Fibroblast of upper back skin (primary cell): ENCODE measurements at places on chromosomes 13 and 19.

DNA sequence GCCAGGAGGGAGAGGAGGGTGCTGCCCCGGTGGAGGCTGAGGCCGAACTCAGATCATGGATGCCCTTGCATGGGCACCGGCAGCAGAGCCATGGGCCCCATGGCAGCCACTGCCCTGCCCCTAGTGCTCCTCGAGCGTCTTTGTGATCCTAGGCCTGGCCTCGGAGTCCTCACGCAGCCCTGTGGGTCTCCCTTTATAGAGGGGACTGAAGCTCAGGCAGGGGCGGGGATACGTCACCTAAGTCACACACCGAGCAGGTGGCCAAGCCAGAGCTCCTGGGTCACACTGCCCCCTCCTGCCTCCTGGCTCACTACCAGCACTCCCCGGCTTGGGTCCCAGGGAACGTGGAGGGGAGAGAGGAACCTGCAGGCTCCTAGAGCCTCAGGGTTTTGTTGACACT lies 28.7 kb downstream of the DHX34 start:
- DNase-seq = no peak

- DNase-seq = no peak
Observed at GRCh38 chr19:38303517-38304351, at the start of gene C19orf33. C19orf33 (plus strand) TSS chr19:38304251; CDS start chr19:38304262, 11 bp downstream.

DNA sequence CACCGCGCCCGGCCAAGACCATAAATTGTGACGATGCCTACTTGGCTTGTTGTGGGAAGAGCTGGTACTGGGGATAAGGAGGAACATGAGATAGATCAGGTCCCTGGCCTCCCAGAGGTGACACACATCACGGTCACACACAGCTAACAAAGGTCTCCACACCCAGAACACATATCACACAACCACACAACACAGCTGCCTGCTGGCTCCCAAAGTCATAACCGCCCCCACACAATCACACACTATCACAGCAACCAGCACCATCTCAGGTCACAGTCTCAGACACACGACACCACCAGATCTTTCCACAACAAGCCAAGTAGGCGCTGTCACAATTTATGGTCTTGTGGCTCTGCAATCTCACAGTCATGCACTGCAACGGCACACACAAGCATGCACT lies 5.7 kb downstream of the COL5A3 start:
- no peak for DNase-seq

DNA sequence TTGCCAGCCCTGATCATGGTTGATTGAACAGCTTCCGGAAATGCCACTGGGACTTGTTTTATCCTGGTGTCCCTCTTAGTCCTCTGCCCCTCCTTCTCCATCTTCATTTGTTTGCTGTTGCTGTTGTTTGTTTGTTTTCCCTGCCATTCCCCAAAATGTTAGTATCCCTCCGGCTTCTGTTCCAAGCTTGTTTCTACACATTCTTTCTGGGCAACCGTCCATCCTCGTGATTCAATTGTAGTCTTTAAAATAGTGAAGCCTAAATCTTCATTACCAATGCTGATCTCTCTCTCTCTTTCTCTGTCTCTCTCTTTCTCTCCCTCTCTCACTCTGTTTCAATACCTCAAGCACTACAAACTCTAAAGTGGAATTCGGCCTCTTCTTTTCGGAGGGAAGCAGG lies 649.3 kb upstream of the ARGLU1 start:
- no peak for DNase-seq

DNA sequence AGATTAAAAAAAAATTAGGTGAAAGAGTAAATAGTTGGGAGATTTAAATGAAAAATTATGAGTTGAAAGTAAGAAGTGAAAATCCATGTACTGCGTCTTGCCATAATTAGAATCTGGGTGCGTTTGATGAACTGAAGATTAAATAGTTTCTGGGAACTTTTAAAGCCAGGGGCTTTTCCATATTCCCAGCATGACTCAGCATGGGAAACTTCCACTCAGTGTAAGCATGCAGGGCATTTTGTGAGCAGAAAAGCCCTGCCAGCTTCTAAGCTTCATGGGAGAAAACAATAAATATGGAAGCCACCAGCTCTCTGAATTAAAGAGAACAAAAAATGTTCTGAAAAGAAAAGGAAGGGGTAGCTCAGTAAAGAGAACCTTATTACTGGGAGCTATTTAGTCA lies 62.0 kb upstream of the EDNRB start:
- peak; percentile 77 for DNase-seq

DNA sequence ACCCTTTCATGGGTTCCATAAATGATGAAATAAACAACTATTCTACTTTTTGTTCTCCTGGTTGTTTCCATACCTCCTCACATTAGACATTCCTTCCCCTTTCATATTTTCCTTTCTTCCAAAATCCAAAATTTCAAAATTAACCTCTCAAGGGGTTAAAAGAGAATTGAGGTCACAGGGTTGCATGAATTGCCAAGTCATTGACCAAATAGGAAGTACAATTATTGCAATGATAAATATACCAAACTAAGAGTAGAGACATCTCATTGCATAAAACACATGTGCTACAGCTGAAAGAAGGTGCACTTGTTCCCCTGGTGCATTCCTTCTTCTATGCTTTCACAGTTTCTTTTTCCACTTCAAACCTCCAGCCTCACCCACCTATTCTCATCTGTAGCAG lies 136.1 kb downstream of the KCTD12 start:
- DNase-seq = no peak

GRCh38 chr13:41352935-41353840 lies 42.1 kb downstream of the NAA16 start:
- peak; percentile 49 for DNase-seq

DNA sequence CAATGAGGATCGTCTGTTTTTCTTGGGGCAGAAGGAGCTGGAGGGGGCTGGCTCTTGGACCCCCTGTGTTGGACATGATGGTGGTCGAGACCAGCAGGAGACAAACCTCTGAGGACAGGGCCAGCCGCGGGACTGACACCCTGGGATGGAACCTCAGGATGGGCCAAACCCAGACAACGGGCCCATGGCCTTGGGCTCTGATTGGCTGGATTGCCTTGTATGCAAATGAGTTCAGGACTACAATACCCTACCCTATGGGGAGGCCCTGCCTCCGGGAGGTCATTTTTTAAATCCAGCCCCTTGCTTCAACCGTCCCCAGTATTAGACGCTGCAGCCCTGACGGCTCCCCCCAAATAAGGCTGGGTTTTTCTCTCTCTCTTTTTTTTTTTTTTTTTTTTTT lies 22.0 kb downstream of the SLC5A5 start:
- DNase-seq = no peak

DNA sequence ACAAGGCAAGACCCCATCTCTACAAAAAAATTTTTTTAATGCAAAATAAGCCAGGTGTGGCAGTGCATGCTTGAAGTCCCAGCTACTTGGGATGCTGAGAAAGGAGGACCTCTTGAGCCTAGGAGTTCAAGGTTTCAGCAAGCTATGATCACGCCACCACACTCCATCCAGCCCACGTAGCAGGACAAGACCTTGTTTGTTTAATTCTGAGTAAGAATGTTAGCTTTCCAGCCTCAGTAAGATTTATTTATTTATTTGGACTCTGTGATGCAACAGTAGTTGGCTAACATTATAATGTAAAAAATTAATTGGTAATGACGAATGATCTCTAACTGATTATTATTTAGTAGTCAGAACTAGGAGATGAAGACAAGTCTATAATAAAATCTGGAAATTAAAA lies 23.3 kb downstream of the N4BP2L2 start:
- DNase-seq = no peak

- peak; percentile 68 for DNase-seq
Observed at GRCh38 chr19:58346961-58347929, 6.0 kb downstream of the A1BG start.

- DNase-seq = no peak
Observed at GRCh38 chr19:8074501-8074900, 21.9 kb downstream of the CCL25 start.

- DNase-seq = no peak
Observed at GRCh38 chr19:52234406-52234805, 35.0 kb upstream of the ZNF766 start.

DNA sequence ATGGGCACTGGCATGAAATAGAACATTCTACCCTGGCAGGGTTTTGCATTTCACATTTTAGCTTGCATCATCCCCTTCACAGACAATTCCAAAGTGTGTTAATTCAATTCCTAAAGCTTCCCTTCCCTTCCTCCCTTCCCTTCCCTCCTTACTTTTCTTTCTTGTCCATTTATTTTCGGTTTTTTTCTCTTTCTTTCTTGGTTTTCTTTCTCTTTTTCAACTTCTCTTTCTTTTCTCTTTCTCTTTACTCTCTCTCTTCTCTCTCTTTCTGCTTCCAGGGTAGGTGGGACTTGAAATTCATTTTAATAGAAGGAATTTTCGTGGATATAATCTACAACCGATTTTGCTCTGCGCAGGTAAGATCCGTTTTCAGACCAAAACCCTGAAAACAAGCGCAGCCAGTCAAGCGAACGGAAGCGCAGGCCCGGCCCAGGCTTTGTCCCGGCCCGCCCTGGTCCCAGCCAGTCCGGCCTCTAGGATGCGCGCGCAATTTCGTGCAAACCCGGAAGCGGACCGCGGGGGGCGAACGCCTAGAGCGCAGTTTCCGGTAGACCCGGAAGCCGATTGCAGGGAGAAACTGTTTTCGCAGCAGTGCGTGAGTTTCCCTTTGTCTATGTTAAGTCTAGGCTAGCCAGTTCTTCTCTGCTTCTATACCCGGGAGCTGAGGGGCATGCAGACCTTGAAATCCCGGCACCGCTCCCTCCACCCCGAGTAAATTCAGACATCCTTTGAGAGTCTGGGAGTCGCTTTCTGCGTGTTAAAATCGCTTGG lies at the start of gene ZNF528:
ZNF528 (plus strand) TSS at position 540 of the 771 bp plus-strand sequence. CDS start 4,165 bp downstream, outside the sequence.
- peak; percentile 95 for DNase-seq

DNA sequence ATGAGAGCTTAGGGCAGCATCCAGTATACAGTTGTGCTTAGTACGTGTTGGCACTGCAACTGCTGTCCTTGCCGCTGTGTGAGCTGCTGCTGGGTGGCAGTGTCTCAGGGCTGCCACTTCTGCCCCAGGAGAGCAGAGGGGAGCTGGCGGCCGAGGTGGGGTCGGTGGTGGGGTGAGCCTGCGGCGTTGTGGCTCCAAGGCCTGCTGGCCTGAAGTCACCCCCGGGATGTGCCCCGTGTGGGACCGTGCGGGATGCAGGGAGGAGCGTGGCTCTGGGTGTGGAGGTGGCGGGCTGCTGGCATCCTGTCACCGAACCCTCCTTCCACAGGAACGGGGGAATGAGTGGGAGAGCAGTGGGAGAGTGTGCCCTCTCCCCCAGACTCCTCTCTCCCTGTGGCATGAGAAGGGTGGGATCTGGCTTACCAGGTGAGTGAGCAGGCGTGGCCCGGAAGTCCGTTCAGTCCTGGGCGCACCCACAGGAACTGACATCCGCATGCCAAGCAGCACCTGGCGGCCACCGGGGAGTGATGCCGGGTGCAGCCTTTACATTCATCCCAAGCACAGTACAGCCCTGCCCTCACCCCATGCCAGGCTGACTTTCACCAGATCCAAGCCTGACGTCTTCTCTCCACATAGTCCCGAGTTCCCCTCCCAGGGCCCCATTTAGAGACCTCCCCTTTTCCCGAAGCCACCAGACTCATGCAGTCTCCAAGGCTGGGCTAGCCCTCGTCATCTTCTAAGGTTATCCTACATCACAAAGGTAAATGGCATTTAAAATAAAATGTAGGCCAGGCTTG lies 26.6 kb downstream of the MCF2L start:
- DNase-seq = no peak

DNA sequence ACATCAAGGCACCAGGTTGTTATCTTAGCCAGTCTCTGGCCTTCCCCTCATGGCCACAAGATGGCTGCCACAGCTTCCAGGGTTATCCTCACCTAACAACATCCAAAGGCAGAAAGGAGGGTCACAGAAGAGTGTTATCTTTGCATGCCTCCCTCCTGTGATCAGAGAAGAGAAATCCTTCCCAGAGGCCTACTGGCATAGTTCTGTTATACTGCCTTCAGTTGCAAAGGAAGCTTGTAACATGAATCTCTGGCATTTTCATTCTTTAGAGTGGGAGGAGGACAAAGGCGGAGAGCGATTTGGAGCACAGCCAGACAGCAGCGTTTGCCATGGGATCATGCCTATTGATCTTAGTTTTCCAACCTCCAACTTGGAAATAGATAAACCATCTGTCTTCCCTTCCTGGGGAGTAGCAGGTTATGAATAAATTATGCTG lies 135.7 kb downstream of the DNAJC15 start:
- peak; percentile 71 for DNase-seq

DNA sequence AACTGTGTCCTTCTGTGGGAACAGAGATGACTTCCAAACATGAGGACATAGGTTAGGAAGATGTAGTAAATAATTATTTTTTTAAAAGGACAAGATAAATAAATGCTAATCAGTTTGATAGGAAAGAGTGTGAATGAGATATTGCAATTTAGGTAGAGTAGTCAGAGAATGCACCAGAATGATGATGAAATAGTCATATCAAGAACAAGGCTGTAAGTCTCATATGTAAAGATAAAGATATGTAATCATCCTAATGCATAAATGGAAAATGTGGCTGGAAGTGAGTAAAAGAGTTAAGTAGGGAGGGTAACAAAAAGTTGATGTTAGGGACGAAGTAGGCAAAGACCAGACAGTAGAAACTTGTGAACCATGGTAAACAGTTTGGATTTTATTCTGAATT lies 1041.7 kb upstream of the MIR17HG start:
- DNase-seq = no peak

DNA sequence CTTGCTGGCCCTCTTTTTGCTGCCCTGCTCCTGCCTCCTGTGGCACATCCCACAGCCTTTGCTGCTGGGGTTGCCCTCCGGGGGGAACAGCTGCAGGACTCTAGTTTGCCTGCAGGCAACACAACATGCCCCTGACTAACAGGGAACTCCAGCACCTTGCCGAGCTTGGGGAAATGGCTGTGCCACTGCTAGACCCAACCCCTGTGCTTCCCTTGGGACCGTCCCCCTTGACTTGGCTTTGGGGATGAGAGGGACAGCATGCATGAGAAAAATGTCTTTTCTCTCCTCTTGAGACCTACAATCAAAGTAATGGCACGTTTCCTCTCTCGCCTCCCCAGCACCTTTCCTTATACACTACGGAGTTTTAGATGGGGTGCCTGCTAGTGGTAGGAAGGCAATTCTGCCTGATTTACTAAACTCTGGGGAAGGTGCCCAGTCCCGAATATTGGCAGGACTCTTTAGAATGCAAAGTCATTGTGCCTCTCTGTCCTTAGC lies 12.4 kb upstream of the VWA8 start:
- DNase-seq = no peak

GRCh38 chr13:98821372-98822224 lies 69.1 kb upstream of the SLC15A1 start:
- peak; percentile 84 for DNase-seq

DNA sequence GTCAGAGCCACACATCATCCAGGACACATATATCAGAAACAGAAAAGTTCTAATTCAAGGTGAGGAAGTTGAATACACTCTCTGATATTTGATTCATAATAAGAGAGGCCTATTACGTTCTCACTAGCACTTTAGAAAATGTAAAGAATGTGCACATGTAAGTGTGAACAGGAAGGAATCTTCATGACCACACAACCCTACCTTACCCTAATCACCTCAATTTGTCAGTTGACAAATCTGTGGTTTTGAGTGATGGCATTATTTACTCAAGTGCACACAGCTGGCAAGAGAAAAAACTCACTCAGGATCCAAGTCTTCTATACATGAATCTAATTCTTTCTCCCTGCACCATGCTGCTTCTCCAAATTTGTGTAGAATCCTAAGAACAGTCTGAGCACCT lies 445.8 kb downstream of the SUCLA2 start:
- DNase-seq = peak; percentile 30
